ENCODE measurements at places on chromosomes 16 and 17.

DNA sequence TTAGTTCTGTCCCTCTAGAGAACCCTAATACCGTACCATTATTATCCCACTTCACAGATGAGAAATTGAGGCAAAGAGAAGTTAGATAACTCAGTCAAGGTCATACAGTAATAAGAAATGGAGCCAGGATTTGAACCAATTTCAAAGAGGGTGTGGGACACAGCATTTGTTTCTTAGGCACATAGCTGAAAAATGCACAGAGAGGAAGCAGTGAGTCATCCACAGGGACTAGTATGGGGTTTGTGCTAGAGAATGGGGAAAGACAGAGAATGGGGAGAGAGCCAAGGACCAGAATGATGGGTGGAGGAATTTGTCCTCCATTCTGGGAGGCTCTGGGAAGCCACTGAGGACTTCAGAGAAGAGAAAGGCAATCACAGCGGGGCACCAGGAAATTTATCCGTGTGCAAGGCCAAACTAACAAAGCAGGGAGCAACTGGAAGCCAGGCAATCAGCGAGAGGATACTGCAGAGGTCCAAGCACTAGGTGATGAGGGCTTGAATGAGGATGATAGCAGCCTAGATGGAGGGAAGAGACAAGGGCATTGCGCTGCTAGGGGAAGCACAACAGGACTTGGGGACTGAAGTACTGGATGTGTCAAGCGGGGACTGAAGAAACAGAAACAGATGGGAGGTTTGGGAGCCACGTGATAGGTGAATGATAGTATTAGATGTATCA lies 78.1 kb upstream of the ZFHX3 start:
- DNase-seq = peak; percentile 28

- DNase-seq = no peak
Observed at GRCh38 chr17:2634361-2634960, 41.0 kb downstream of the PAFAH1B1 start.

DNA sequence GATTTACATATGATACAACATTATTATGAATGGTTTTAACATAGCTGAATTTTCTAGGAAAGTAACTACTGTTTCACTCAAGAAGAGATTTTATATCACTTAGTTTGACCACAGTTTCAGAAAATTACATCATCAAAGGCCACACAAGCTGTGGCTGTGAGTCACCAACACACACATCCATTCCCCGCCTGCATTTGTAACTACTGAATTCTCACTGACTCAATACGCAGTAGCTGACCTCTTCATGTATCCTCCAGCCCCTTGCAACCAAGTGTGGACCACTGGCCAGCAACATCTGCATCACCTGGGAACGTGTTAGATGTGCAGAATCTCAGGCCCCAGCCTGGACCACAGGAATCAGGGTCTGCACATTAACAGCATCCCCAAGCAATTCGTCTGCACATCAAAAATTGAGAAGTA lies 197.6 kb downstream of the XYLT1 start:
- DNase-seq = no peak

GRCh38 chr16:10200637-10201586 lies 18.7 kb upstream of the GRIN2A start:
- no peak for DNase-seq

GRCh38 chr17:82399041-82399441 lies 19.1 kb upstream of the HEXD start:
- no peak for DNase-seq

GRCh38 chr16:70689970-70690891 lies 4.4 kb upstream of the MTSS2 start:
- no peak for DNase-seq

DNA sequence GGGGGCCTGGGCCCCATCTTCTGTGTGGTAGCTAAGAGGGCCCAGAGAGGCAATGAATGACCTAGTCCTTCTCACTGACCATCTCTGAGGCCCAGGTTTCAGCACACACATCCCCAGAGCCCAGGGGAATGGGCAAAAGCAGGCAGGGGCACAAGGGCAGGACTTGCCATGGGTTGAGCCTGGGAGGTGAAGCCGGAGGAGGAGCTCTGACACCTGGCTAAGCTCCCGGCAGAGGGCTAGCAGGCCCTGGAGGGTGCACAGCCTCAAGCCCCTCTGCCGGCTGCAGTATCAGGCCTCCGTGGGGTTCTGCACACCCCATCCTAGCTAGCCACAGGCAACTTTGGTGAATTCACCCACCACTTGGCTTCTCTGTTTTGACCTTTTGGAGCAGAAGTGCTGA lies 5.3 kb downstream of the SRCIN1 start:
- DNase-seq = no peak

GRCh38 chr16:16148755-16149154 lies 74.5 kb downstream of the ABCC6 start:
- DNase-seq = no peak

DNA sequence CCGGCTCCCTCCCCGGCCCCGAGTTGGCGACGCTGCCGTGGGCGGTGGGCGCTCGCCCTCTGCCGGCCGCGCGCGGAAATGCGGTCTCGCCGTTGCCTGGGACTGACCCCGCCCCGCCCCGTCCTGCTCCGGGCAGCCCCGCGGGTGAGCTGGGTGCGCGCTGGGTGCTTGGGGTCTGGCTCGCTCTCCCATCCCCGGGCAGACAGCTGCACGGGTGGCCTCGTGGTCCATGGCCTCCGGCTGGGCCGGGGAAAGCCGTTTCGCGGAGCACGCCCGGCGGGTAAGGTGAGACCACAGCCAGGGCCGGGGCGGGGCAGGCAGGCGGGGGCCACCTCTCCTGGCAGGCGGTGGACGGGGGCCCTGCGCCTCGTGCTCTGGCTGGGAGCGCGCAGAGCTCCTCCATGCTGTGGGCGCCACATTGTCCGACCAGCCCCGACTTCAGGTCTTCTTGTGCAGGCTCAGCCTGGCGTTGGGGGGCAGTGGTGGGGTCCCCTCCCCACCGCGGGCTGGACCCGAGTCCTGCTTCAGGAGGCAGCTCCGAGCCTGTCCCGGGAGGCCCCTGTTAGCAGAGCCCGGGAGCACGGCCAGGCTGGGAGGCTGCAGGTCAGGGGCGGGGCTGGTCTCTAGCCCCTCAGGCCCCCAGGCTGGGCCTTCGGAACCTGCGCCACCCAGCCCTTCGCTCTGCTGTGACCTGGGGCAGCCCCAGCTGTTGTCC lies 7.0 kb upstream of the C1QTNF8 start:
- peak; percentile 27 for DNase-seq

DNA sequence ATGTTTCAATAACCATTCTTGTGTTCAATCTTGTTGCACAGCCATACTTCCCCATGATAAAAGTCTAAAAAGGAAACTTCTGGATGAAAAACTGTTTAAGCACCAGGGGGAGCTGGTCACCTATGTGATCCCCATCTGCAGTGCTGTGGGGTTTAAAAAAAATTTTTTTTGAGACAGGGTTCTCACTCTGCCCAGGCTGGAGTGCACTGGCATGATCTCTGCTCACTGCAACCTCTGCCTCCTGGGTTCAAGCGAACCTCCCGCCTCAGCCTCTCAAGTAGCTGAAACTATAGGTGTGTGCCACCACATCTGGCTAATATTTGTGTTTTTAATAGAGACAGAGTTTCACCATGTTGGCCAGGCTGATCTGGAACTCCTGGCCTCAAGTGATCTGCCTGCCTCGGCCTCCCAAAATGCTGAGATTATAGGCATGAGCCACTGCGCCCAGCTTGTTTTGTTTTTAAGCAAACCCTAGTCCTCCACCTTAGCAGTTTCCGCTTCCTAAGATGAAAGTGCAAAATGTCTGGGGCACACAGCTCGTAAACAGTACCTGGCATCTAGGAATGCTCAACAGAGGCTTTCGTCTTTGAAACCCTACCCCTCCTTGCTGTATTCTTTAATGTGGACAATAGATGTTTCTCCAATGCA lies 25.4 kb downstream of the DNAJA2 start:
- DNase-seq = peak; percentile 78

- no peak for DNase-seq
Observed at GRCh38 chr16:31267332-31268032, 7.7 kb downstream of the ITGAM start.
